ENCODE measurements at places on chromosomes 6 and 20. TPM values are rescaled to one million over a fixed set of nuclear protein-coding genes. Genes with fewer than 3 reads are reported as not detected.

DNA sequence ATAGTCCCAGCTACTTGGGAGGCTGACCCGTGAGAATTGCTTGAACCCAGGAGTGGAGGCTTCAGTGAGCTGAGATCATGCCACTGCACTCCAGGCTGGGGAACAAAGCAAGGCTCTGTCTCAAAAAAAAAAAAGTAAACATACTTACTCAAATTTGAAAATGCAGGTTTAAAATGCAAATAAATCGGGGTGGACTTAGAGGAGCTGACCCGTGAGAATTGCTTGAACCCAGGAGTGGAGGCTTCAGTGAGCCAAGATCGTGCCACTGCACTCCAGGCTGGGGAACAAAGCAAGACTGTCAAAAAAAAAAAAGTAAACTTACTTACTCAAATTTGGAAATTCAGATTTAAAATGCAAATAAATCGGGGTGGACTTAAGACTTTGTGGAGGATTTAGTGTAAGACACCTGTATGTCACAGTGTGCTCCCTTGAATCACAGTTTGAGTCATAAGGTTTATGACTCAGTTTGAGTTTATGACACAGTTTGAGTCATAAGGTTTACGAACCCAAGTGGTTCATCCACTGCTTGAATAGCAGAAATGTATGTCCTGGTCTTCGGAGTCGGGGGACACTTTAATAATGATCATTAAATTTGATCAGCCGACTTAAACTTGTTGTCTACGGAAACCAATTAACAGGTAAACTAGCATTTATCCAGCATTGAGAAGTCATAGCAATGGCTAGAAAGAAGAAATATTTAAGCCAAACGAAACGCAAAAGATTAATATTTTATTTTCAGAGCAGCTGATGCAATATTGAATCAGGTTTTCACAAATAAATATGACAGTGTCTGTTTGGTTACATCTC is 6.8 kb upstream of the MRPS10 start:
- H3K4me3 ChIP-seq, result no peak overlapping the region
- peak; percentile 48 for DNase-seq
- H3K36me3 ChIP-seq, result no peaks in the 10 kb centered on the region
- H3K27ac ChIP-seq, result no peak overlapping the region

DNA sequence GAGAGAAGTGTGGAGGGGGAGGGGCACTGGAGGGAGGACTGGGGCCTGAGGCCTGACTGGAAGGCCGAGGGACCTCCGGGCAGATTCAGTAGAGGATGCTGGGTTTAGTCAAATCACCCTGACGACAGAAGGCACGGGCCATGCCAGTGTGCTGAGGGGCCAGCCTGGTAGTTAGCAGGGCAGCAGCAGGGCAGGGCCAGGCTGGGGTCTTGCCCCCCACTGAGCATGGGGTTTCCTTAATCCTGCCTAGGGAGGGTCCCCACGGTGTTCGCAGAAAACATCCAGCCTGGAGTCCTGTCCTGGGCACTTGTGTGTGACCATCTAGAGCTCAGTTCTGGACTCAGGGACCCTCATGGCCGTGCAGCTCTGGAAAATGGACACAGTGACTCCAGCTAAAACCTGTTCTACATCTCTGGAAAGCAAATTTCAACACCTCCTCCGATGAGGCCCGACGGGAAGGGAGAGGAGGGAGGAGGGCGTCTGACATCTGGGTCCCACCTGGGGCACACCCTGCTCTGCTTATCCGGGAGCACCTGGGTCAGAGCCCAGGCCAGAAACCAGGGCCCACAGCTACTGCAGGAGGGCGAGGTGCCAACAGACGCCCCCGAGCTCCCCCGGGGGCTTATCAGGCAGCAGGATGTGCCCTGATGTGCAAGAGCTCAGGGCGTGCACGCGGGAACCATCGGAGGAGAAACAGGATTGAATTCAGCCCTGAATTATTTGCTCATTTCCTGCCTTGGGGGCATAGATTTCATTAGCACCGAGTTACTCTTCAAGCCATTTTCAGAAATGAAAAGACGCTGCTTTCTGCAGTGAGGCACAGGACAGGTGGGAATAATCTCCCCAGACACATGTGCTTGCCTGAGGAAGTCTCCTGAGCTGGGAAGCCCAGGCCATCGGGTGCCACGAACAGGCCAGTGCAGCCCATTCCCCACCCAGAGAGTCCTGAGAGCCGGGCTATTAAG is 78.0 kb upstream of the MPC1 start:
- H3K27ac ChIP-seq, result no peak overlapping the region
- H3K4me1 ChIP-seq, result no peaks in the 10 kb centered on the region
- H3K27me3 ChIP-seq, result peaks cover 80% of the 10 kb centered on the region
- no peak overlapping the region for H3K4me3 ChIP-seq

ECT2L gene
- polyA plus RNA-seq, result 0.05 TPM

GRCh38 chr6:69593706-69594105 is 203.1 kb downstream of the LMBRD1 start:
- no peaks in the 10 kb centered on the region for H3K36me3 ChIP-seq
- no peaks in the 10 kb centered on the region for H3K4me1 ChIP-seq
- H3K27ac ChIP-seq, result no peak overlapping the region
- no peak overlapping the region for H3K4me3 ChIP-seq
- DNase-seq, result no peak
- H3K27me3 ChIP-seq, result no peaks in the 10 kb centered on the region

DNA sequence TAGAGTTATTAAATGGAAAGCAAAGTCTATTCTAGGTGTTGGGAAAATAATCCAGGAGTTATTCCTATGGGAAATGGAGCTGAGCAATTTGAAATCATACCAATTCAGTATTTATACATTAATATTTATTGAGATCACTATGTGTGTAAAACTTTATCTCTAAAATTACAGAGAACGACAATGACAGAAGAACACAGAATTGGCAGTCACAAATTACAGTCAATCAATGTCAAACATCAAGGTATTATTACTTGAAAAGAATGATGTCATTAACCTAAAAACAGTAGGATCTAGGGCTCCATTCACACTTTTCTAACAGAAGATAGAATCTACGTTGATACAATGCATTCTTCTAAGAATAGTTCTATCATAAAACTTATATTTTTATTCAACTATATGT is 154.9 kb upstream of the GJE1 start:
- H3K27me3 ChIP-seq, result 0 out of 2 replicates have a peak, but pooled peaks cover 1% of the 10 kb centered on the region
- H3K27ac ChIP-seq, result no peak overlapping the region
- no peaks in the 10 kb centered on the region for H3K36me3 ChIP-seq
- DNase-seq, result no peak
- H3K4me3 ChIP-seq, result no peak overlapping the region
- H3K4me1 ChIP-seq, result no peaks in the 10 kb centered on the region

- H3K4me1 ChIP-seq, result no peaks in the 10 kb centered on the region
- no peak overlapping the region for H3K4me3 ChIP-seq
Measured at GRCh38 chr6:16437095-16437494, 198.7 kb downstream of the GMPR start.

ROMO1 gene
- 755 TPM for polyA plus RNA-seq

- no peaks in the 10 kb centered on the region for H3K4me1 ChIP-seq
- H3K27ac ChIP-seq, result no peak within 1 kb of the TSS
Measured at GRCh38 chr20:43914311-43915210, at the start of gene TOX2. TOX2 (plus strand) TSS chr20:43914852; CDS start chr20:43914892, 40 bp downstream.

- no peaks in the 10 kb centered on the region for H3K4me1 ChIP-seq
- no peaks in the 10 kb centered on the region for H3K36me3 ChIP-seq
- DNase-seq, result no peak
- no peaks in the 10 kb centered on the region for H3K27me3 ChIP-seq
Measured at GRCh38 chr6:139612135-139612465, 237.7 kb upstream of the CITED2 start.

GRCh38 chr6:650098-650497 is 6.8 kb downstream of the HUS1B start:
- H3K4me1 ChIP-seq, result no peaks in the 10 kb centered on the region
- H3K27ac ChIP-seq, result no peak overlapping the region
- DNase-seq, result no peak
- no peak overlapping the region for H3K4me3 ChIP-seq
- H3K27me3 ChIP-seq, result no peaks in the 10 kb centered on the region

DNA sequence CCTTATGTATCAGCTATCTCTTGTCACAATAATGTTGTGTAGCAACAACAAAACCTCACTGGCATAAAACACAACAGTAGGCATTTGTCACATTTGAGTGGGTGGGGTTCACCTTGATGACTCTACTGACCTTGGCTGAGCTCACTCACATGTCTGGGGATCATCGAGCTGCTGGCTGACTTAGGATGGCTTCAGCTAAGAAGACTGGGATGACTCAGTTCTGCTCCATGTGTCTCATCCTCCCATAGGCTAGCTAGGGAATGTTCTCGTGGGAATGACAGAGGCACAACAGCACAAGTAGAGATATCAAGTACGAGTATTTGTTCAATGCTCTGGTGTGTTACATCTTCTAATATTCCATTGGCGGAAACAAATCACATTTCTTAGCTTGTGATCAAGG is 167.9 kb downstream of the PLCB1 start:
- H3K36me3 ChIP-seq, result 0 out of 2 replicates have a peak, but pooled peaks cover 3% of the 10 kb centered on the region
- H3K27ac ChIP-seq, result no peak overlapping the region
- no peak overlapping the region for H3K4me3 ChIP-seq

DNA sequence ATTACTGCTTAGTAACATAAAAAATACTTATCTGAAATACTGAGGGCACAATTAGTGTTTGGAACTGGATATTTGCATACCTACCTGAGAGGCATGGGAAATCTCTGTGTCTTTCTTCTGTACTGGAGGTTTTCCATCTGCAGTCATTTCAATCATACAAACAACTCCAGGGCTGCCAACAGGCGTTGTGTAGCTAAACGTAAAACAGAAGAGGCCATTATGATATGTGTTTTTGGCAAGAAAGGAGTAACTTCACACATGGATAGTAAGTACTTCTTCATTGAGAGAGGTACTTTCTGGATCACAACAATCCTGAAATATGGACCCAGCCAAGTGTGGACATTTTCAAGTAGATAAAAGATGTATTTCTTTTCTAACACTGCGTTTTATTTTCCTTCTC is 363.4 kb downstream of the PHF3 start:
- no peaks in the 10 kb centered on the region for H3K4me1 ChIP-seq
- no peaks in the 10 kb centered on the region for H3K27me3 ChIP-seq
- no peak overlapping the region for H3K27ac ChIP-seq
- DNase-seq, result no peak

DNA sequence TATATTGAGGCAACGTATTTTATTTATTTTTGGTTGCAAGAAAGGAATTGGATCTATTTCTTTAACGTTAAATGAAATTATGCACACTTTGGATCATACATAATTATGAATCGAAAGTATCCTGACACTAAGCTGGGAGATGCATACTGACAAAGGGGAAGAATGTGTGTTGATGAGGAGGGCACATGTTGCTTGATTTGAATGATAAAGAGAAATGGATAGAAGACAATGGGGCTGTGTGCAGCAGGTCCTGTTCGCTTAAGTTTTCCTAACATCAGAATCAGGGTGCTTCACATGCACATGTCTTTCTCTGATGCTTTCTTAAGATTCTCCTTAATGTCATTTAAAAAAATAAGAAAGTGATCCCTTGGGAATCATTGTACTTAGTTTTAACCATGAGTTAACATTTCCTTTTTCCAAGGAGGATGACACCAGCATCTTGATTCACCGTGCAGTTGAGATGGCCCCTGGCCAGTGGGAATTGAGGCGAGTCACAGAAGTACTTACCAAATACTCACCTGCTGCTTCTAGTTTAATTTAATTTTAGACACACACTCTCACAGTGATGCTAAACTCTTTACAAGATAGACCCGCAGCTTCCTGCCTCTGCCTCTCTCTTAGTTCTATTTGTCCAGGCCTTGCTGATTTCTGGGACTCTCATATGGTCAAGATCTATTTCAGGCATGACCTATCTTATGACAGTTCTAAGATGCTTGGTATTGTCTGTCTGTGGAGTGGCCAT is 116.5 kb downstream of the CLIC5 start:
- no peak for DNase-seq
- no peaks in the 10 kb centered on the region for H3K36me3 ChIP-seq
- H3K4me1 ChIP-seq, result no peaks in the 10 kb centered on the region
- H3K27ac ChIP-seq, result no peak overlapping the region
- H3K4me3 ChIP-seq, result no peak overlapping the region

GRCh38 chr6:152119831-152120230 is 312.3 kb downstream of the ESR1 start:
- H3K4me1 ChIP-seq, result no peaks in the 10 kb centered on the region
- H3K36me3 ChIP-seq, result no peaks in the 10 kb centered on the region
- no peaks in the 10 kb centered on the region for H3K27me3 ChIP-seq
- DNase-seq, result no peak

DNA sequence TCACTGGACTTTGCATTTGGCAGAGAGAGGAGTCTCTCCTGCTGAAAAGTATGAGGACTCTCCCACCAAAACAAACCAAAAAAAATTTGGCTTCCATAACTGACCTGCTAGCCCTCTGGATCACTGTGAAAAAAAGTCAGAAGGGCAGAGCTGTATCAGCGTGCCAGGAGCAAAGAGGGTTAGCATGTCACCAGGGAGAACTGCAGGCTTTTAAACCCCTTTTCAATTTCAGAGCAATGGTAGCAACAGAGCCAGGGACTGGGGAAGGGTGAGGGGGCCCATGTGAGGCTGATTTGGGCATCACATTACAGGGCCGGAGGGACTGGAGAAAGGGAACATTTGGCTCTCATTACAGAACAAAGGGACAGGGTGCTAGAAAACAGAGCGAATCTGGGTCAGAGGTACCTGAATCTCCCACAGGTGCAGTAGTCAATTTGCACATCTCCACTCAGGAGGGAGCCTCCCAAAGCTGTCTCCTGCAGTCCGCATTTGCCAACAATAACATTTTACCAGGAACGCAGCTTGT is 185.7 kb upstream of the EYA4 start:
- no peak overlapping the region for H3K4me3 ChIP-seq
- no peaks in the 10 kb centered on the region for H3K36me3 ChIP-seq
- no peak overlapping the region for H3K27ac ChIP-seq
- H3K27me3 ChIP-seq, result no peaks in the 10 kb centered on the region
- no peak for DNase-seq
- peaks cover 6% of the 10 kb centered on the region for H3K4me1 ChIP-seq

GRCh38 chr6:170086639-170087420 is 204.0 kb downstream of the DLL1 start:
- no peaks in the 10 kb centered on the region for H3K4me1 ChIP-seq
- H3K4me3 ChIP-seq, result no peak overlapping the region
- peaks cover 15% of the 10 kb centered on the region for H3K27me3 ChIP-seq
- no peaks in the 10 kb centered on the region for H3K36me3 ChIP-seq
- H3K27ac ChIP-seq, result no peak overlapping the region

ADRM1 gene
- polyA plus RNA-seq, result 92.9 TPM

SOBP gene
- polyA plus RNA-seq, result 1.2 TPM

- no peak for DNase-seq
- H3K4me3 ChIP-seq, result no peak overlapping the region
- no peaks in the 10 kb centered on the region for H3K4me1 ChIP-seq
- H3K27ac ChIP-seq, result no peak overlapping the region
- no peaks in the 10 kb centered on the region for H3K36me3 ChIP-seq
Measured at GRCh38 chr6:83378621-83379388, 52.0 kb downstream of the ME1 start.

- H3K27ac ChIP-seq, result no peak overlapping the region
- H3K4me1 ChIP-seq, result no peaks in the 10 kb centered on the region
Measured at GRCh38 chr6:73743081-73743480, 47.1 kb downstream of the CD109 start.
